Right ventricle myocardium superior (tissue), 1 donor: ENCODE measurements at places on chromosomes 5 and 9. TPM values are rescaled to one million over a fixed set of nuclear protein-coding genes. Genes with fewer than 3 reads are reported as not detected.

DNA sequence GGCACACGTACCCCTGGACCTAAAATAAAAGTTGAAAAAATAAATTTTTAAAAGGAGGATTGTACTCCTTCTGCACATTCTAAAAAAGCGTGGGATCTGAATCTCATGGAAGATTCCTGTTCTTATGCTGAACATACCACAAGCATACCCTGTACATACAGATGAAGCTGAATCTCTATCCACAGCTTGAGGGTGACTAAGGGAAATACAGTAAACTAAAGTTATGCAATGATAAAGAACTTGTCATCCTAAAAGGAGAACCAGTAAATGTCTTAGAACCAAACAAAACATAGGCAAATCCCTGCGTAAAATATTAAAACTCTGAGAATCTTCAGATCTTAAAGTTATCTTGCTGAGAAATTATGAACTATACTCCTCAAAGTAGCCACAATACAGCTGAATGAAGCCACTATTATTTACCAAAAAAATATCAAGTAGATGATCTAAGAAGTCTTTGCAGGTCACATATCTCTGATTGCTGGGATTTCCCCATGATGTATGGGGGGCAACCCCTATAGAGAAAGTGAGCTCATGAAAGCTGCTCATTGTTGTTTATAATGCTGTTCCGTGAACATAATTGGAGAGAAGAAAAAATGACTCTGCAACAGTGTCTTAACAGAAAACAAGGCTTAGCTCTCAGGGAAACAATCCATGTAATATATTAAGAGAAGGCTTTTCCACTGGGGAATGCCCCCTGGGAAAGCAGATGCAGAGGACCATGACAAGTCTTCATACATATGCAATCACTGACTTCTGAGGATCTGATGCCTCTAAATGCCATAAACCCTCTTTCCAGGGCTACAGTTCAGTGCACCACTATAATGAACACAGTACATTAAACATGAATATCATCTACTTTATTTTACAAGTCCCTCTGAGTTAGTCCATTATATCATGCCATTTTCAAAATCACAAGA lies 210.1 kb downstream of the EPB41L4A start:
- DNase-seq, result no peak

DNA sequence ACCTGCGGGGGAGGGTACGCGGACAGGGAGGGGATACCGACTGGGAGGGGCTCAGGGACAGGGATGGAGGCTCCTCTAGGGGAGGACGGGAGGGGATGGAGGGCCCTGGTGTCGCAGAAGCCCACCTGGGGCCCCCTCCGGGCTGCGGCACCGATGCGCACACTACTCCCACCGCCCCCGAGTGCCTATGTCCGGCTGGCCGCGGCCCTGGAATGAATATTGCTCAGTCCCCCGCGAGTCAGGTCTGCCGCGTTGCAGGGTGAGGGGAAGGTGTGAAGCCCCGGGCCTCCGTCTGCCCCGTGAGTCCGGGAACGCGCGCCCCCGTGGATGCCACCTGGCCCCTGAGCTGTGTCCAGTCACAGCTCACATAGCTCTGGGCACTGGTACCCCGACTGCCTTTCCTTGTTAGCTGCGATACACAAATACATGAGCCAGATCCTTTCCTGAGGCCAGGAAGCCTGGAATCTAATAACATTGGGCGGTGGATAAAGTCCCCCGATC lies 44.5 kb upstream of the PRSS3 start:
- no peak for DNase-seq

DNA sequence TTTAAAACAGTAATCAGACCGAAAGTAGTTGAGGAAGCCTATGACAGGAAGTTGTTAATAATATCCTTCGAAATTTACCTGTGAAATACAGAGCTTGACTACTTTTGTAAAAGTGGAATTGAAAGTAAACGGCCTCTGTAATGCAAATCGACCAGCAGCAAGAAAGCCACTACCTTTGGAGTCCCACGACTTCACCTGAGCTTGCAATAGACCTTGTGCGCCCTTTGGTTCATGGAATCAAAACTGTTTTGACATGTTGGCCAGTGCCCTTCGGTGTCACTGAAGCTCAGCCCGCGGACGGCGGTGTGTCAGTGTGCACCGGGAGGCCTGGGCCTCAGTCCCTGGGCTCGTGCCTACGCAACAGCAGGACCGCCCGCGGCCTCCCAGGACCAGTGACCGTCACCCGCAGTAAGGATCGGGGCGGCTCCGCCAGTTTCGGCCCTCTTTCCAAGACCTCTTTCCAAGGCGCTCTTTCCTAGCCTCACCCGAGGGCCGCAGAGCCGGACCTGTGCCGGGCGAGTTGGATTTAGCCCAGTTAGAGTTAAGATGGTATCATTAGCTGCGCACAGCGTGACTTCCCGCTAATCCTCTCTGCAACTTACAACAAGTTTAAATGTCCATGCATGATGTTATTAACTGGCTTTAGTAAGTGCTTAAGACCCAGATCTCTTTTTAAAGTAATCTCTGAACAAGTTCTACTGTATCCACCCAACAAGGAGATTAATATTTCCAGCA lies 223.3 kb downstream of the MEF2C start:
- DNase-seq, result no peak

OLFML2A gene
- 27.5 TPM for total RNA-seq

GMCL2 gene
- not detected for total RNA-seq

ANGPTL2 gene
- 32.6 TPM for total RNA-seq

PDE8B gene
- 0.62 TPM for total RNA-seq

DNA sequence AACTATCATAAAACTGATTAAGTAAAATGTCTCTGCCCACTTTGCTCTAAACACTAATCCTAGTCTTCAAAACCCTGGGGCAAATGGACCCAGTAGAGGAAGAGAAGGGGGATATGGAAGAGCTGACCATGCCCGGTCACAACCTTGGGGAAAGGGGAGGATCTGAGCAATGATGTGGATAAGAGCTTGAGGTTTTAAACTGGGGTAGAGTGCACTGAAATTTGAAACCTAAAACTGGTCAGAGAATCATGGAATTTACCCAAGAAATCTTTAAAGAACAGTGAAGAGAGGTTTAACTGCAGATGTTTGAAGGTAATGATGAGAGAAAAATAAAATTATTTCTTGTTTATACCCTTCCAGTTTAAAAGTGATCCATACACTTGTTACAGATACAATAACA lies 110.8 kb downstream of the MRPS30 start:
- no peak for DNase-seq

DMGDH gene
- total RNA-seq, result 2.2 TPM

SLC30A5 gene
- total RNA-seq, result 28.9 TPM

- DNase-seq, result no peak
Measured at GRCh38 chr5:162187371-162187770, 119.8 kb downstream of the GABRG2 start.

DNA sequence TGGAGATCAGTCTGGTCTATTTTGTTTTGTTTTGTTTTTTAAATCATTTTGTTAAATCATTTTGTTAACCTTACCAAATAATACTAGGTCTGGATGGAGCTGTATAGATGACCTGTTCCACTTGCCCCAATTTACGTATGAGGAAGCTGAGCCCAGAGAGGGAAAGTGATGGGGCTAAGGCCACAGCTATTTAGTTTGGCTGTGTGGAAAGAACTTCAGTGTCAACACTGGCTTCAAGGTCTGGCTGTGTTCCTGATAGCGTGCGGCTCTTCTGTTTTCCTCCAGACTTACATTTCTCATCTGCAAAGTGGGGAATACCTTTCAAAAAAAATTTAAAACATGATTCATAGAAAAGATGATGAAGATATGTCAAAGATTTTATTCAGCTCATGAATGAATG lies 112.5 kb downstream of the PTTG1 start:
- no peak for DNase-seq

SNCB gene
- not detected for total RNA-seq

GRCh38 chr5:178632285-178632684 lies 5.4 kb upstream of the CLK4 start:
- no peak for DNase-seq

DNA sequence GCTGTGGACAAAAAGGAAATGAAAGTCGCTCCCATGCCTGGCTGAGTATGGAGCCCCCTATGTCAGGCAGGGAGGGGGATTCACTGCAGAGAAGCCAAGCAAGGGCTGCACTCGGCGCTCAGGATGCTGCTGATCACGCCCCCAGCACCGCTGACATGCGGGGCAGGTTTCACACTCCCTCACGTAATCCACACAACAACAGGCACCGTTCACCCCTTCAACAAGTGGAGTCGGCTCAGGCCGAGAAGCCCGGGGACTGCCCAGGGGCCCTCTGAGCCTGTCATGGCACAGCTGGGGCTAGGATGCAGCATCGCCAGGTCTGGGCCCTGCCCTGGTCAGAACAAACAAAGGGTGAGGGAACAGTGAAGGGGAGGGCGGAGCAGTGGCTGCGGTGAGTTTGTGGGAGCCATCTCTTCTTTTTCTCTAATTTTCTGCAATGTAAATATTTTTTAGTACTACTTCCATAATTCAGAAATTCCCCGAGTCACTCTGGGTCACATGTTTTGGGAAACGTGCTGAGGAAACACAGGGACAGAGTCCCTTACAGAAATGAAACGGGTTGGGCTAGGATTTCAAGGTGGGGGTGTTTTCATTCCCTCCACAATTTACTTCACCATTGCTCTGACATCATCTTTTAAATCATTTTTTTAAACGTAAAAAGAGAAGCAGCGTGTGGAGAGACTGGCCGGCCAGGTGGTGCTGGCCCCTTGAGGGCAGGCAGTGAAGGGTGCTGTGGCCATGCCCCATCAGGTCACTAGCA lies 49.8 kb downstream of the PRRT1B start:
- DNase-seq, result no peak

GRCh38 chr9:5178126-5178805 lies 7.2 kb downstream of the INSL6 start:
- no peak for DNase-seq

GRCh38 chr9:94808926-94809700 lies 82.6 kb downstream of the AOPEP start:
- no peak for DNase-seq

DNA sequence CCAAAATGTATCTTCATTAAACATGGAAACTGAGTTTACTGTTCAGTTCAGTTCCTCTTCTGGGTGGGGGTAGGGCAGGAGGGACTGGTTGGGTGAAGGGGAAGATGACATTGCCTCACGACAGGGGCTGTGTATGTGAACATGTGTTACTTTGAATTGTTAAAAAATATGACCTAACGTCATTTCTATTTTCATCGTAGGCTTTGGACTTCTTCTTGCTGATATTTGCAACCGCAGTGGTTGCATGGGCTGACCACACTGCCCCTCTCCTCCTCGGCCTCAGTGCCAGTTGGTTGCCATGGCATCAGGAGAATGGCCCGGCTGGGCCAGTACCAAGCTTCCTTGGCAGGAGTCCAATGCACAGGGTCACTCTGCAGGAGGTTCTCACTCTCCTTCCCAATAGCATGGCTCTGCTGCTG lies 41.5 kb downstream of the HACD4 start:
- peak; percentile 66 for DNase-seq

DNA sequence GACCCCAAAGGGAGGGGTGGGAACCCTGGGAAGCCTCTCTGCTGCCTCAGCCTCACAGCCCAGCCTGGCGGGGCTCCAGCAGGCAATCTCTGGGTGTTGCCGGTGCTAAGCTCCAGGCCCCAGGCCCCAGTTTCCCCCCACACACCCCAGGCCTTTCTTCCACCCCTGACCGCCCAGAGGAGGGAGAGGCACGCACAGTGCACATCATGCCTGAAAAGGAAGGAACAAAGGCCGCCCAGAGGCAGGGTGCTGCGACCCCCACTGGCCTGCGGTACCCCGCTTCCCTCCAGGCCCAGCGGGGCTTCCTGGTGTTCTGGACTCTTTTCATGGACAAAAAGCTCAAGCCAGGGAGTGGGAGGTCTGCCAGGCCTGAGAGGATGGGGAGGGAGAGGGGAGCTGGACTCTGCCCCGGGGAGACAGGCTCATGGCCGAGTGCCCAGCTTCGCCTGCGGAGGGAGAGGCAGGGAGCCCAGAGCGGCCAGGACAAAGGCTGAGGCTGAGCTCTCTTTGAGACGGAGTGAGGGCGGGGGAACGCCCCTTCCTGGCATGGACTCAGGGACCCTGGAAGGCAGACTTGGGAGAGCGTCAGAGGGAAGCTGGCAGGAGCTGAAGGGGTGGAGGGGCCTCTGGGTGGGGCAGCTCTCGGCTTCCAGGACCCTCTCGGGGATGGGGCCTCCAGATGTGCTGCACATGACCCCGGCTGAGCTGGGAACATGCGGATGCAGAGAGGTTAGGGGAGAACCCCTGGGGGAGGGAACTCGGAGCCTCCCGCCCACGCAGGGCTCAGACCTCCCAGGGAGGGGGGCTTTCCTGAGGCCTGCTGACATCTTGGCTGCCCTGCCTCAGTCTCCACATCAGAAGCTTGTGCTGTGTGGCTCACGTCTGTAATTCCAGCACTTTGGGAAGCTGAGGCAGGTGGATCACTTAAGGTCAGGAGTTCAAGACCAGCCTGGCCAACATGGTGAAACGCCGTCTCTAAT lies 1.8 kb upstream of the ENTPD2 start:
- DNase-seq, result peak; percentile 97

DNA sequence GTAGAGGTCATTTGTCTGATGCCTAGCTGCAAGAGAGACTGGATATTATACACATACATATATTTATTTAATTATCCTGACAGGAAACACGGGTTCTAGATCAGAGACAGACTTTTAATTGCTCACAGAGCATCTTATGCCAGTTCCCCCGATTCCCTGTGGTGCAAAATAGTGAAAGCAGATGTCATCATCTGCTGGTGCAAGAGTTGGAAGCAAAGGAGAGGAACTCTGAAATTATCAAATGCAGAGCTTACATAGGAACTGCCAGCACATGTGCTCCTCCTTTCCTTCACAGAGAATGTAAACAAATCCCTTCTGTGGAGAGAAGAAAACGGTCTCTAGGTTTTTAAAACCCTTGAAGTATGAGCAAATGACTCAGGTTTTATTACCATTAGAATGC lies 69.3 kb downstream of the DTWD2 start:
- DNase-seq, result no peak

GRCh38 chr9:98219364-98219716 lies 26.9 kb upstream of the CORO2A start:
- no peak for DNase-seq

KLHL3 gene
- total RNA-seq, result 22.3 TPM

GRCh38 chr5:145996135-145996534 lies 59.8 kb downstream of the SH3RF2 start:
- DNase-seq, result no peak

DNA sequence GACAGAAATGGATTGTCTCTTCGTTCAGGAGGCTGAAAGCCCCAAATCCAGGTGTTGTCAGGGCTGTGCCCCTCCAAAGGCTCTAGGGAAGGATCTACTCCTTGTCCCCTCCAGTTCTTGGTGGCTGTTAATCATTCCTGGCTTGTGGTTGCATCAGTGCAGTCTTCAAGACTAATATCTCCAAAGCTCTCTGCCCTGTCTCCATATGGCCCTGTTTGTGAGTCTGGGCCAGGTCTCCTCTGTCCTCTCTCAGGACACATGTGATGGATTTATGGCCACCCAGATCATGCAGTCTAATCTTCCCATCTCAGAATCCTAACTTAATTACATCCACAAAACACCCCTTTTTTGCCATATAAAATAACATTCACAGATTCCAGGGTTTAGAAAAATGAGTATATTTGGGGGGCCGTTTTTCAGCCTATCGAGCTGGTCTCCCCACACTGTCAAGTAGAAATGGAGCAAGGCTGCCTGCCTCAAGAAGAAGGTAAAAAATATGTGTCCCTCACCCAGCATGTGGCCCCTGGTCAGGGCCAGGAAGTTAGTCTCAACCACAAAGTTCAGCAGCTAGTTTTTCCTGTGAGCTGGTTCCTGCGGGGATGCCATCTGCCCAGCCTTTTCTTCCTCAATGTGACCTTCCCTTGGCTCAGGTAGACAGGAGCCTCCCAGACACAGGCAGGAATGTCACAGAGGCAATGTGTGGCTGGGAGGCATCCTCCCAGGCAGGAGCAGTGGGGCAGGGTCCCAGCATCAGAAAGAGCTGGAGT lies 509.4 kb downstream of the IRX1 start:
- no peak for DNase-seq
